ENCODE measurements at places on chromosomes 12 and 14.

GRCh38 chr12:107484941-107485340 is 200.7 kb upstream of the PWP1 start:
- H3K4me1 ChIP-seq, result no peaks in the 10 kb centered on the region
- H3K4me3 ChIP-seq, result no peak overlapping the region
- no peak for ATAC-seq

DNA sequence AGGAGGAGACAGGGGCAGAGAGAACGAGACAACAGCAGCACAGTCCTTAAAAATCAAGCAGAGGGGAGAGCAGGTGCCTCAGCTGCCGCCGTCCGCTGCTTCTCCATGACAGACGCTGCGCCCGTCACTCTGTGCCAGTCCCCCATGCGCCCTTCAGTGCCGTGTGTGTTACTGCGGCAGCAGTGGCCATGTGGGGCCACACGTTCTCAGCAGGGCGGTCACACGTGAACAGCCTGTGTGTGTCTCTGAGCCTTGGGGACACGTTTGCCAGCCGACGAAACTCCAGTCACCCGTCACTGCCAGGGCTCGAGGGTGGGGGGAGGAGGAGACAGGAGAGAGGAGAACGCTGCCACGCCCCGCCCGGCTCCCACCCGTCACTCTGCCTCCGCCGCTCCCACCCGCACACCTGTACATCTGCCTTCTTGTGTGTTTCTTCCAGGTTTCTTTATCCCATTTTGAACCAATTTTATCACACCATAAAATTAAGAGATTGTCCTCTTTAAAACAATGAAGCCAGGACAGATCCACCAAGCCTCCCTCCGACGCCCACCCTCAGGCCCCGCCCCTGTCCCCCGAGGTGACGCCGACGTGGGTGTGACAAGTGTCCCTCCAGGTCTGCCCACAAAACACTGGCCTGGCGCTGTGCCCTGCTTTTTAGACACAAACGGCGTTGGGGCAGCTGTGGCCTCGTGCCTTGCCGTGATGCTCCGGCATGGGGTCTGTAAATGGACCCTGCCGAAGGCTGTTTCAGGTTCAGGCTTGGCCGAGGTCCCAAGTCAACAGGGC is 58.2 kb downstream of the GALNT9 start:
- peaks cover 86% of the 10 kb centered on the region for H3K27me3 ChIP-seq
- no peaks in the 10 kb centered on the region for H3K4me1 ChIP-seq
- H3K27ac ChIP-seq, result no peak overlapping the region
- no peak overlapping the region for H3K4me3 ChIP-seq
- ATAC-seq, result no peak

- no peak overlapping the region for H3K27ac ChIP-seq
- H3K36me3 ChIP-seq, result no peaks in the 10 kb centered on the region
- no peak overlapping the region for H3K4me3 ChIP-seq
- H3K27me3 ChIP-seq, result peaks cover 13% of the 10 kb centered on the region
- peaks cover 10% of the 10 kb centered on the region for H3K4me1 ChIP-seq
- ATAC-seq, result peak; percentile 88
These were observed 6.9 kb upstream of the ADCY6 start for GRCh38 chr12:48795550-48796455.

DNA sequence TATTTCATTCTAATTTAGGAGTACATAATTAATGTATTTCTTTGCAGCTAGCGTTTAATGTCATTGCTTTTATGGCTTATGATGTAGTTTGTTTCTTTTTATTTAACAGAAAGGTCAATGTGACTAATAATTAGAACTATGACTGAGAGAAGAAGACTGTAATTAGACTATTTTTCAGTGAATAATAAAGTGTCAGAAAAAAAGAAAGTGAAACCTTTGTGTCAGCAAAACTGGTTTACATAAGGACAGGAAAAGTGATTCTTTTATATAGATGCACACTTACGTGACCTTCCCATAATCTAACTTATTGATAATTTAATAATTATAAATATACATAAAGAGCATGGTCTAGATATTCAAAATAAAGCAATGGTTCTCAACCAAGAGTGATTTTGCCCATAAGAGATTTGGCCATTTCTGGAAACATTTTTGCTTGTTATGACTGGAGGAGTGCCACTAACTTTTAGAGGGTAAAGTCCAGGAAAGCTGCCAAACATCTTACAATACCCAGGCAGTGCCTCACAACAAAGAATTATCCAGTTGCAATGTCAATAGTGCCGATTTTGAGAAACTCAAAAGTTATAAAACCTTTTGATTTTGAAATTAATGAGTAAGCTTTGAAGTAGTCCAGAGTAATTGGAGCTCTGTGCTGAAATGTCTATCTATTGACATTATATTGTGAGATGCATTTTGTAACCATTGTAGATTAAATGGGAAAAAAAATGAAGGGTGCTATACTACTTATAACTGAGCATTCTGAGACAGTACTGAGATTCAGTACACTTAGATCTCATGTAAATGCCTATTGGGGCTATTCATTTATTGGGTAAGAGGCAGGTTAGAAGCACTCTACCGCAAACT is 227.1 kb downstream of the C12orf50 start:
- H3K27me3 ChIP-seq, result no peaks in the 10 kb centered on the region
- no peak overlapping the region for H3K27ac ChIP-seq
- no peaks in the 10 kb centered on the region for H3K4me1 ChIP-seq
- ATAC-seq, result no peak
- no peak overlapping the region for H3K4me3 ChIP-seq

DNA sequence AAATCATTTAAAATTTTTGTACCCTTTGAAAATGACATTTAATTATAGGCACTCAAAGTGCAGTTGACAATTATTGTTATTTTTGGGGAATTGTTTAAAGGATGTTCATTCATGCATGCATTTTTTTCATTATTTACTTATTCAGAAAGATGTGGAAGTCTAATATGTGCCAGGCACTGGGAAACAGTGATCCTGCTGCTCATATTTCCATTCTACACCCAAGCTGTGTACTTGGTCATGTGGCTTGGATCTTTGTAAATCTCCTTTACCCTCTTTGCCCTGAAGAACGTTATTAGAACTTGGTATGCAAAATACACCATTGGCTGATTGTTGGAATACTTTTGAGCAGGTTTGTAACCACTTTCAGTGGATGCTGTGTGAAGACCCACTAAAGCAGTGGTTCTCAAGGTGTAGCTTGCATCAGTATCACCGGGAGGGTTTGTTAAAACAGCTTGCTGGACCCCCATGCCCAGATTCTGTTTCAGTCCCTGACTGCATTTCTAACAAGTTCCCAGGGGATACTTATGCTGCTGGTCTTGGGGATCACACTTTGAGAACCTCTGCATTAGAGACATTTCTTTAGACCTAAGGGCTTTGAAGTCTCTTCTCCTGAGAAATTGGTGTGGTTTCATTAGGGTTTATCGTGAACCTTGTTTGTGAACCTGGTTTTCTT is 47.5 kb downstream of the PRKCH start:
- H3K27me3 ChIP-seq, result no peaks in the 10 kb centered on the region
- H3K27ac ChIP-seq, result no peak overlapping the region
- H3K36me3 ChIP-seq, result no peaks in the 10 kb centered on the region
- H3K4me1 ChIP-seq, result peaks cover 4% of the 10 kb centered on the region
- ATAC-seq, result no peak

- no peak overlapping the region for H3K27ac ChIP-seq
- no peaks in the 10 kb centered on the region for H3K27me3 ChIP-seq
- no peak overlapping the region for H3K4me3 ChIP-seq
- H3K4me1 ChIP-seq, result no peaks in the 10 kb centered on the region
- peak; percentile 84 for ATAC-seq
- H3K36me3 ChIP-seq, result no peaks in the 10 kb centered on the region
These were observed 1133.4 kb upstream of the SEL1L start for GRCh38 chr14:82667006-82667405.

All from gastroesophageal sphincter (tissue), 4 donors.